ENCODE measurements at places on chromosomes 4 and X.

GRCh38 chr4:165133150-165133549 lies 20.5 kb upstream of the TMEM192 start:
- no peak for DNase-seq

DNA sequence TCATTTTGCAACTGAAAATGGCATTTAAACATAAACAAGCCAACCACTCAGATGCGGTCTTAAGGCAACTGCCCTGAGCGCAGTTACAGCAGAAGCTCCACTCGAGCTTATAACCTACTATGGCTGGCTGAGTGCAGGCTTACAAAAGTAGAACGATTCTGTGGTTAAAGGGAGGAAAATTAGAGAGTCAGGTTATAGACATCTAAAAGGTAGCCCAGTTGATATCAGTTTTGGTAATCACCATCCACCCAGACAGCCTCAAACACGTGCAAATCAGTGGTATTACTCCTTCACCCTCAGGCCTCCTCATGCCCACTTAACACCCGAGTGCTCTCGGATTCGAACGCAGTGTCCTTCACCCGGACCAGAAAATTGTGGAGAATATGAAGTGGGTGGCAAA lies 3.1 kb downstream of the LEF1 start:
- no peak for DNase-seq

GRCh38 chr4:2923141-2923551 lies 40.1 kb downstream of the NOP14 start:
- no peak for DNase-seq

- DNase-seq, result no peak
These were observed 905 bp upstream of the MAEA start for GRCh38 chr4:1288786-1289185.

- DNase-seq, result no peak
These were observed 1.1 kb downstream of the PCDH19 start for GRCh38 chrX:100408713-100409609.

DNA sequence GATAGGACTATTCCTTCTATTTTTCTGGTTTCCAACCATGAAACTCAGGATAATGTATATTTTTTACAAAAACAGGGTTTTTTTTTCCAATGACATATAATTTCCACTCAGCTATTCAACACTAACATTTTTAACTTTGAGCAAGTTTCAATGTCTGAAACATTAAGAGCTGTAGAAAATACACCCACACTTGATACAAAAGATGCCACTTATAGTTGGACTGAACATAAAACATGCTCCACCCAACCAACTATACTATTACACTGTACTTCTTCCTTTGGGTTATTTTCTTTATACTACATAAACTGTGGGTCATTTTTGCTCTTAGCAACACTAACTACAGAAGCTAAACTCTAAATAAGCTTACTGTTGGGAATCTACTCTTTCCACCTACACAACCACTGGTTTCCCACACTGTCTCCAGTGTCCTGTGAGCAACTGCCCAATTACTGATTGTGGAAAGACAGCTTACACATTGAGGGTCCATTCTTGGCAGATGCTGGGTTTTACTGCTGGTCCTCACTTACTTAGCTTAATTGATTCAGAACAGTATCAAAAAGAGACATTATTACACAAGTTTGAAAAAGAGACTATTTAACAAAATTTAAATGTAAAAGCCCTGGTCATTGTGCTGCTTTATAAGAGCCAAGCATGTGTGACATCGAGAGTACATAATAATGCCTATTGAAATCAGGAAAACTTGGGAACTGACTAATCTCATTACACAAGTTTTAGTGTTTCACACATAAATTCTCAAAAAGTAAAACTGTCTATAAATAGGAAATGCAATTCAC lies 6.3 kb downstream of the AMMECR1 start:
- DNase-seq, result no peak

DNA sequence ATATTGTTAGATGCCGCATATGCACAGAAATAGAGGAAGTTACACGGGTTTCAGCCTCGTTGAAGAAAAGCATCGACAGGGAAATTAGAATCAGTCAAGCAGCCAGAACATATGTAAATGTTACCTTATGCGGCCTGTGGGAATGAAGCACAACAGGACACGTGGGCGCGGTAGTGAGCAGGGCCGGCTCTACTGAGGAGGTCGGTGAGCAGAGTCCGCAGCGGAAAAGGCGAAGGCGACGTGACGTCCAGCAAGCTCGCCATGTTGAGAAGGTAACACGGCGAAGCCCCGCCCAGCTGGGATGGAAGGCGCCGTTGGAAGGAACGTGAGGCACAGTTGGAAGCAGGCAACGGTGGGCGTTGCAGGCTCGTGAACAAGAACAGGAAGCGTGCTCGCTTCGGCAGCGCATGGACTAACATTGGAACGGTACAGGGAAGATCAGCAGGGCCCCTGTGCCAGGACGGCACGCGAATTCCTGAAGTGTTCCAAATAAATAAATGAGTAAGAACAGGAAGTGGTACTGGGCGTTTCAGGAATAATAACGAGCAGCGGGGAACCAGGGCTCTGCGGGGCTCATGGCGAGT lies 54.6 kb downstream of the MTNR1A start:
- no peak for DNase-seq

All from NCI-H446 (cell line).